ENCODE measurements at places on chromosomes 12 and 14.

GRCh38 chr12:57754411-57755193 is at the start of gene MARCHF9:
Gene MARCHF9 (plus strand): TSS chr12:57755103. CDS start chr12:57755529, 426 bp downstream.
- peak; percentile 60 for DNase-seq

DNA sequence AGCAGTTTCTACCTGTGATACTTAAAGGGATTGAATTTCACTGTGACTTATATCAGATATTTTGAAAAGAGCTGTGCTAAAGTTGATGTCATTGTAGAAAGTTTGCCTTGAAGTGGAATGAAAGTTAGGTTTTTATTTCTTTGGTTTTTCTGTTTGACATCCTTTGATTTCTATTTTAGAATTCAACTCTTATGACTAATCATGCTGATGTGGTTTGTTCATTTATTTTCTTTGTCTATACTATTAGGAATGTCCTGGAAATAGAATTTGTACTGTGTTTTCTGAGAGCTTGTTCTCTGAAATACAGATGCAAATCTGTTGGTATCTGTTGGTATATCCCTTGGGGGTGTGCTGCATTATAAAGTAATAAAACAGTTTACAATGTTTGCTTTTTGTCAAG is 3.3 kb downstream of the CNOT2 start:
- DNase-seq = no peak

DNA sequence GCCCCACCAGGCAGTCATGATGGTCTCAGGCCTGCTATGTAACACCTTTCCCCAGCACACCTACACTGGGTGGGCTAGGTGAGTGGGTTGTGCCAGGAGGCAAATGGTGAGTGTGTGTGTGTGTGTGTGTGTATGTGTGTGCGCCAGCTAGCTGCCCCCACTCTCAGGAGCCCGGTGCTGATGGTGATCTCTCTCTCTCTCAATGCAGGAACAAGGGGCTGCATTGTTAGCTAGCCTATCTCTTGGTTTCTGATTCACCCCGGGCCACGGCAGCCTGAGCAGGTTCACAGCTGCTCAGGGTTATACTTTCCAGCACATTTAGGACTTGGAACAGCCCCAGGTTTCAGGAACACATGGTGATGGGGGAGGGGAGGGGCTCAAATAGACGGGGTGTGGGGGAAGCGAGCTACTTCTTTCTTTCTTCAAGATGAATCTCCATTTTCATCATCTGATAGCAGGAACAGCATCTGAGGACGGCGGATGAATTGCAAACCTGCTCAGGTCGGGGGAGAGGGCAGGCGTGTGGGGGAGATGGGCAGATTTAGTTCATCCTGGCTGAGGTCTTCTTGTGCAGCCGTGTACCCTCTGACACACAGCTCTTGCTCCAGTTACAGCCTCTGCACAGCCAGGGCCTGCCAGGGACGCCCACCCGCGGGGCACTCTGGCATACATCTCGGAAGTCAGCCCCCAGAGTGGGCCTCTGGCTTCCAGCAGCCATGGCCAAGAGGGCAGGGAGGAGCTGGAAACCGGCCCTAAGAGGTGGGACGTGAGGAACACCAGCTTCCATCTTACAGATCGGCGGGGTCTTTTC is 137.6 kb downstream of the ZFP36L1 start:
- DNase-seq = no peak

GRCh38 chr12:42728770-42729534 is 139.4 kb upstream of the PRICKLE1 start:
- no peak for DNase-seq

DNA sequence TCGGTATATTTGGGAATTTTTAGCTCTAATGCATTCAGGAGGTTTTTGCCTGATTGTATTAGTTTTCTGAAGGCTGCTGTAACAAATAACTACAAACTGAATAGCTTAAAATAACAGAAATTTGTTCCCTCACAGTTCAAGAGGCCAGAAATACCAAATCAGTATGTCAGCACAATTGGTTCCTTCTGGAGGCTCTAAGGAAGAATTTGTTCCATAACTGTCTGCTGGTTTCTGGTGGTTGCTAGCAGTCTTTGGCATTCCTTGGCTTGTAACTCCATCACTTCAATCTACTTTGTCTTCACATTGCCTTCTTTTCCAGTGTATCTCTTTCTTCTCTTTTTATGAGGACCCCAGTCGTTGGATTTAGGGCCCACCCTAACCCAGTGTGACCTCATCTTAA is 21.3 kb downstream of the TMTC3 start:
- DNase-seq = no peak
